ENCODE measurements at places on chromosomes 12 and 14.

DNA sequence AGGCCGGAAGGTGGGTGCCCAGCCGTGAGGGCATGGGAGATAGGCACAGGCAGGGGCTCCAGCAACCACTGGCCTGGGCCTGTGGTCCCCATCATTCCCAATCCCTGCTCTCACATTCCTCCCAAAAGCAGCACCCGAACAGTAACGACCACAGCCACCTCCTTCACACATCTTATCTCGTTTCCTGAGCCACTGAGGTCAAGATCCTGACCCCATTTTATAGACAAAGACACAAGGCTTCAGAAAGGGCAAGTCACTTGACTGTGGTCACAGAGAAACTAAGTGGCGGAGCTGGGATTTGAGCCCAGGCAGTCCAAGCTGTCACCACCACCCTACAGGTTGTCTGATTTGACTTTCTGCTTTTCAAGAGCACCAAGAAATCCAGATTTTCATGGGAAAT, 38.9 kb downstream of the DTX1 start:
- no peak for DNase-seq

GRCh38 chr12:114160445-114160844, 194.3 kb upstream of the RBM19 start:
- no peak for DNase-seq

DNA sequence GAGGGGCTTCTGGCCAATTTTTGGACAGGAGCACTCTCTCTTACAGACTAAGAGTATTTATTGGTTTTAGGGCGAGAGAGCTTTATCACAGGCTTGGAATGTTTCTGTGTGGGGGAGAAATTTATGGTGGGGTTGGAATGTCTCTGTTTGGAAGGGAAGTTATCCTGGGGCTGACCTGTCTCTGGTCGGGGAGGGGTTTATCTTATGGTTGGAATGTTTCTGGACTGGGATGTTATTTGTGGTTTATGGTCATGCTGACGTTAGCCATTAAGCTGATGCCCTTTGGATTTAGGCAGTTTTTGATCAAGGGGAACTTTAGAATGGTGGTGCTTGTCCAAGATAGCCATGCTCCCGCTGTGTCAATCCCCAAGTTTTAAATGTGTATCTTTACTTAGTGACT, 614.8 kb downstream of the DIO2 start:
- no peak for DNase-seq

GRCh38 chr14:90675399-90675798, 140.8 kb downstream of the TTC7B start:
- DNase-seq: no peak

DNA sequence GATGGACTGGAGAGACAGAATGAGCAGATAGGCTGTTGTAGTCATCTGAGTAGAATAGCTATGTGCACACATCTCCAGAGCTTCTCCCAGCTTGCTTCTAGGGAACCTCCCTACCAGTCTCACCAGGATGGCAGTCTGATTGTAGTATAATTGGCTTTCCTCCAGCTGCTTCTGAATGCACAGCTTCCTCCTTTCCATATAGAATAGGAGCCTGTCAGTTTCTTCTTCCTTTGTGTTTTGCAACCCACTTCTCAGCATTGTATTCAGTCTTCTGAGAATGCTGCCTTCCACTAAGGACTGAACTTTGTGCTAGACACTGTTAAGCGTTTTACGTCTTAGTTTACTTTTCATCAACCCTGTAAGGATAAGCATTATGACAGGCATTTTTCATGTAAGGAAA, 2.2 kb upstream of the CSAD start:
- DNase-seq: no peak

- no peak for DNase-seq
Measured at GRCh38 chr12:101172316-101172715, 37.7 kb downstream of the SLC5A8 start.

- no peak for DNase-seq
Measured at GRCh38 chr14:96108061-96108795, 69.1 kb downstream of the C14orf132 start.

- DNase-seq: no peak
Measured at GRCh38 chr12:50642035-50642451, 121.9 kb upstream of the ATF1 start.

DNA sequence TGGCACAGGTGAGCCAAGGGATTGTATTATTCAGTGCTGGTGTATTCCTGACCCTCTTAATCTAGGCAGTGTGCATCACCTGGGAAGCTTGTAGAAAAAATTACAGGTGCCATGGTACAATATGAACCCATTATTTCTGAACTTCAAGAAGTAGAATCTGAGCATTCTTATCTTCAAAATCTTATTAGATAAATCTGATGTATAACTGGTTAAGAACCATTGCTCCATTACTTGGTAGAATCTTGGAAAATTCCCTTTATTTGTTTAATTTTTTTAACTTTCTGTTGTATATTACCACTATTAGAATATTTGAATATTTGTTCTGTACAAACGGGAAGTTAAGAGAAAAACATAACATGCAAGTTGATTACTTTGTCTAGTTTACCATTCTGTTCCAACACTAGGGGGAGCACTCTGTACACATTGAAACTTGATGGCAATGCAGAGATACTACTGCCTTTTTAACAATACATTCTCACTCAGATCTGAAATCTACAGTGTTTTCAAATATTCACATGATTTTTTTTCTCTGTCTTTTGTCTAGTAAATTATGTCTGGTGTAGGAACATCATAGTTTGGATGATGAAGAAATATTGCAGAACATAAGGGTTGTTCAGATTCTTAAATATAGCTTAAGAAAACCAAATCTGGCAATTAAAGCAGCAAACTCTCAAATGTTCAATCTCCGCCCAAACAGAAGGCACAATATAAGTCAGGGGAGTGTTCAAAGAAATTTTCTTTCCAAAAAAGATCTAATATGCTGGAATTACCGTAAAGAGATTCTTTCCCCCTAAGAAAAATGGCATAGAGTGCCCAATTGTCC, 196.6 kb downstream of the PCNX1 start:
- DNase-seq: no peak

DNA sequence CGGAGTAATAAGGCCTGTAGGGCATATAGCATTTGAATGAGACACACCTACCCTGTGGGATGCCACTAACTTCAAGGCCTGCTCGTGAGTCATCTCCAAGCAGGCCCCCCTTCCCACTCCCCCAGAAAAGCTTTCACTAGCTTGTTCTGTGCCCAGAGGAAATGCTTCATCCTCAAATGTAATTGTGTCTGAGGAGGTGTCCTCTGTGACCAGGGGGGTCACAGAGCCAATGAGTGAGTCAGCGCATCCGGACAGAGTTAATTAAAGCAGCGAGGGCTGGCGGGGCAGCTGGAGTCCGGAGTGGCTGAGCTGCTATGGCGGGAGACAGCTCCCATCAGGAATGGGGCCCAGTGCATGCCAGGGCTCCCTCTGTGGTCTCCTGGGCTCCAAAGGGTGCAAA, 27.0 kb upstream of the ESRRB start:
- DNase-seq: no peak

- DNase-seq: no peak
Measured at GRCh38 chr14:39875028-39875427, 442.8 kb upstream of the FBXO33 start.

- no peak for DNase-seq
Measured at GRCh38 chr14:105118646-105119407, 49.7 kb downstream of the JAG2 start.

GRCh38 chr12:112408621-112409020, 784 bp downstream of the RPL6 start:
- no peak for DNase-seq

GRCh38 chr12:101407049-101407435, 530 bp downstream of the ARL1 start:
- DNase-seq: no peak

GRCh38 chr14:91348845-91349465, 68.7 kb downstream of the CCDC88C start:
- DNase-seq: no peak

GRCh38 chr12:120224304-120225199, 23.6 kb upstream of the RPLP0 start:
- DNase-seq: no peak

- no peak for DNase-seq
Measured at GRCh38 chr12:30991466-30991865, 64.9 kb downstream of the TSPAN11 start.

GRCh38 chr12:22459838-22460490, 84.4 kb downstream of the C2CD5 start:
- no peak for DNase-seq

DNA sequence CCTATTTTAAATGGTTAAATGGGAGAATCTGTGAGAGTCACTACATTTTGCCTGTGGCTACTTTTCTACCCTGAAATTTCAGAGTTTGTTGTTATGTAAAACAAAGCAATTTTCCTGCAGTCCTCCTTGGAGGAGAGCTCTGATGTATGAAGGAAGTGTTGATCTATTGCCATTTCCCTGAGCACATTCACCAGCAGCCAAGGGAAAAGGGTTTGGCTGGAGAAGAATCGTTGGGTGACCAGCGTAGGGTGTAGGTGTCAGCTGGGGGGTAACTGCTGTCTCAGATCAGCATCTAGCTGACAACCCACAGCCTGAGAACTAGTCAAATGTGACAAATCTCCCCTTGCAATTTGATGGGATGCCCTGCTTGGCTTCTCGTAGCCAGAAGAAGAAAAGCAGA, 230.5 kb downstream of the PDZRN4 start:
- no peak for DNase-seq

DNA sequence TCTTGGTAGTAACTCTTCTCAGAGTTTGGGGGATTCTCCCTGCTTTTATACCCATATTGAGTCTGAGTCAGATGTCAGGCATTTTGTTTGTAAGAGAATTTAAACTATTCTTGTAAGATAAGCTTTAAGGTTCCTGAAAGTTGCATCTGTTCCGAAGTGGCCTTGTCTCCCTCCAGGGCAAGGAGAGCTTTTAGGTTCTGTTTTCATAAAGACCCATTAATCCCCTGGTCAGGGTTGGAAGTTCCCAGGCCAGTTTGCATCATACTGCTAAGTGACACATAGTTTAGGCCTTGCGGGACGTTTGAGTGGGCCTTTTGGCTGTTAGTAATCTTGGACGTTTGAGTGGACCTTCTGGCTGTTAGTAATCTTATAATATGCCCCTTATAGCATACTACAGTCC, 396.7 kb downstream of the NPAS3 start:
- no peak for DNase-seq

Measured in activated gamma-delta T cell treated with anti-CD3 and anti-CD28 coated beads, Interleukin-2, amount 50 U/mL, for 16 hours (primary cell).